ENCODE measurements at places on chromosomes 13 and 19.
A peak's percentile ranks its signal among the peaks of the same experiment; 100 is the strongest.

DNA sequence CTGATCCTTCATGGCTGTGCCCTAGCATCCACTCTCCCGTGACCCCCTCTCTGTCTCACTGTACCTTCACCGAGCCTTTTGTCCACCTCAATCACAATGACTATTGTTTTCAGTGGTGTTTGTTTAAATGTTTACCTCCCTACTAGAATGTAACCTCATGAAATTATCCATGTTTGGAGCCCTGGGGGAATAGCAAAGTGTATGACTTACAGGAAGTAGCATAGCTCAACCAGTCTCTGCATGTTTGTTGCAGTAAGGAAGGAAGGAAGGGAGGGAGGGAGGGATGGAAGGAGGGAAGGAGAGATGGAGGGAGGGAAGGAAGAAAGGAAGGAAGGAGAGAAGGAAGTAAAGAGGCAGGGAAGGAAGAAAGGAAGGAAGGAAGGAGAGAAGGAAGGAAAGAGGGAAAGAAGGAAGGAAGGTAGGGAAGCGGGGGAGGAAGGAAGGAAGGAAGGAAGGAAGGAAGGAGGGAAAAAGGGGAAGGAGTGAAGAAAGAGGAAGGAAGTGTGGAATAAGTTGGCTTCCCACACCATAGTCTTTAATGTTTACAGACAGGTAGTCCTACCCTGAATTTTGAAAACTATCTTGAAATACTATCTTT lies 421.4 kb downstream of the COG6 start:
- DNase-seq = no peak

DNA sequence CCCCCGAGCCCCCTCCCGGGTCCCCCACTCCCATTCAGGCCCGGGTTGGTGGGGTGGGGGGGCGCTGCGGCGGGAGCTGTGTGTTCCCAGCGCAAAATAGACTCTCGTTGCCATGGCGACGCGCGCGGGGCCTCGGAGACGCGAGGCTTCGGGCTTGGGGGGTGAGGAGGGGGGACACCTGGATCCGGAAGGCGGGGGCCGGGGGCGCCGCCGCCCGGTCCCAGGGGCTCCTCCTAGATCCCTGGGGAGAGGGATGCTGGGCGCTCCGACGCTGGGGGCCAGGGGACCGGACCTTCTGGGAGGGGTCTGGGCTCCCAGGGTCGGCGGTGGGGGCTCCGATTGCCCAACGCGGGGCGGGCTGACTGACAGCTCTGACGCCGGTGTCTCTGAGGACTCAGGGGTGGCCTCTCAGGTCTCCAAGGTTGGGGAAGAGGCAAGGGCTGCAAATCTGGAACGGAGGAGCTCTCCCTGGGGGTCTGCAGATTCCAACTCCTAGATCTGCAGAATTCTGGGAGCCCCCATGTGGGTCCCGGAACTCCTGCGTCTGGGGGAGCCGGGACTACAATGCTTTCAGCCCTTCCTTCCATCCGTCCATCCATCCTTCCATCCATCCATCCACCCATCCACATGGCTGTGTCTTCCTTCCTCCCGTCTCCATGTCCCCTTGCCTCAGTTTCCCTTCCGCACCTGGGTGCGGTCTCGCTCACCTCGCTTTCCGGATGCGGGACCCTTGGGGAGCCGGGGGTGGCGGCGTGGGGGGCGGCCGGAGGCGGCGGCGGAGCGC lies 9.1 kb upstream of the SHISA7 start:
- DNase-seq = no peak

DNA sequence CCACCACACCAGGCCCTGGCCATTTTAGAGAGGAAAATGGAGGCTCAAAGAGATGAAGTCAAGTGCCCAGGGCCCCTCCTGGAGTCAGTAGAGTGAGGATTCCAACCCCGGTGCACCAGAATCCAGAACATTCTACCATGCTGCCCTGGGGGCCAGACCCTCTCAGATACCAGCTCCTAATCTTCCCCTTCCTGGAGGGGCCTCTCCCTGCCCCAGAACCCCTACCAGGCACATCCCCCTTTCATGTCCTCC lies 11.1 kb downstream of the CAPN12 start:
- DNase-seq = no peak

GRCh38 chr13:36332986-36333385 lies 13.2 kb downstream of the SPART start:
- DNase-seq = no peak

- no peak for DNase-seq
Measured at GRCh38 chr19:8265872-8266271, 42.3 kb downstream of the CD320 start.

GRCh38 chr19:34225659-34226015 lies 28.7 kb upstream of the GARRE1 start:
- DNase-seq = no peak

- DNase-seq = no peak
Measured at GRCh38 chr19:532561-533363, 1.2 kb downstream of the CDC34 start.

DNA sequence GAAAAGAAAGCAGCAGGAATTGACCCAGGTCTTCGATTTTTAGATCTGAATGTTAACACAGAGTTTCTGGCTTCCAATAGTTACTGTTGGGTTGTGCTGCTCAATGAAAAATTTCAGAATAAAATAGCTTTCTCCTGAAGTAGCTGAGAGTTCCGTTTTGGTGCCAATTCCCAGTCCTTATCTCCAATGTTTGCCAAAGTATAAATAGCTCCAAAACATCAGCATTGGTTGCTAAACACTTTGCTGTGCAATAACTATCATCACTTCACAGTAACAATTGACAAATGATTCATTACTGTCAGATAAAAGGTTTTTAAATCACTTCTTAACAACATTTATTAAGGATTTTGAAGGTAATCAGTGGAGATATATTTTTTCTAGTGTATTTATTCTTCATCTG lies 446.0 kb downstream of the PCDH20 start:
- no peak for DNase-seq

- no peak for DNase-seq
Measured at GRCh38 chr19:14477418-14478112, 2.4 kb upstream of the PTGER1 start.

GRCh38 chr13:51995677-51996551 lies 15.3 kb downstream of the ATP7B start:
- no peak for DNase-seq

DNA sequence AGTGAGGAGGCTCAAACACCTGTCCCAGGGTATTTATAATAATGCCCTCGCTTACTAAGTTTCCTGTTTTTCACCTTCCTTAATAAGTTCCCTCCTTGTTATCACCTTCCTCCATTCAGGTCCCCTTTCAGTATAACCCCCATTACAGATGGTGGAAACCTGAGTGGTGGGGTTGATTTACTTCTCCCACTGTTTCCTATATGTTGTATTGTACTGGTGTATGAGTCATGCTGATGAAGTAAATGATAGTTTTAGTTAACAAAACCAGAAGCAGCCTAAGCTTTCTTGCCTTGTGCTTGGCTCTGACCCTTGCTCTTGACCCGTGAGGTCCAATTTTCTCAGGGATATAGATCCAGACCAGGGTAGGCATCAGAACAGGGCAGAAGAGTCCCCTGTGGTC lies 22.3 kb upstream of the TNFSF11 start:
- DNase-seq = no peak

- DNase-seq = no peak
Measured at GRCh38 chr19:38667661-38668171, 20.3 kb downstream of the ACTN4 start.

GRCh38 chr13:98772794-98773452 lies 20.5 kb upstream of the SLC15A1 start:
- DNase-seq = no peak

DNA sequence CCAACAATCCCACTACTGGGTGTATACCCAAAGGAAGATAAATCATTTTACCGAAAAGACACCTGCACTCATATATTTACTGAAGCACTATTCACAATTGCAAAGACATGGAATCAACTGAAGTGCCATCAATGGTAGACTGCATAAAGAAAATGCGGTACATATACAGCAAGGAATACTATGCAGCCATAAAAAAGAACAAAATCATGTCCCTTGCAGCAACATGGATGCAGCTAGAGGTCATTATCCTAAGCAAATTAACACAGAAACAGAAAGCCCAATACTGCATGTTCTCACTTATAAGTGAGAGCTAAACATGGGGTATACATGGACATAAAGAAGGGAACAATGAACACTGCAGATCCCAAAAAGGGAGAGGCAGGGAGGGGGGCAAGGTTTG lies 2.7 kb upstream of the ZNF507 start:
- no peak for DNase-seq

DNA sequence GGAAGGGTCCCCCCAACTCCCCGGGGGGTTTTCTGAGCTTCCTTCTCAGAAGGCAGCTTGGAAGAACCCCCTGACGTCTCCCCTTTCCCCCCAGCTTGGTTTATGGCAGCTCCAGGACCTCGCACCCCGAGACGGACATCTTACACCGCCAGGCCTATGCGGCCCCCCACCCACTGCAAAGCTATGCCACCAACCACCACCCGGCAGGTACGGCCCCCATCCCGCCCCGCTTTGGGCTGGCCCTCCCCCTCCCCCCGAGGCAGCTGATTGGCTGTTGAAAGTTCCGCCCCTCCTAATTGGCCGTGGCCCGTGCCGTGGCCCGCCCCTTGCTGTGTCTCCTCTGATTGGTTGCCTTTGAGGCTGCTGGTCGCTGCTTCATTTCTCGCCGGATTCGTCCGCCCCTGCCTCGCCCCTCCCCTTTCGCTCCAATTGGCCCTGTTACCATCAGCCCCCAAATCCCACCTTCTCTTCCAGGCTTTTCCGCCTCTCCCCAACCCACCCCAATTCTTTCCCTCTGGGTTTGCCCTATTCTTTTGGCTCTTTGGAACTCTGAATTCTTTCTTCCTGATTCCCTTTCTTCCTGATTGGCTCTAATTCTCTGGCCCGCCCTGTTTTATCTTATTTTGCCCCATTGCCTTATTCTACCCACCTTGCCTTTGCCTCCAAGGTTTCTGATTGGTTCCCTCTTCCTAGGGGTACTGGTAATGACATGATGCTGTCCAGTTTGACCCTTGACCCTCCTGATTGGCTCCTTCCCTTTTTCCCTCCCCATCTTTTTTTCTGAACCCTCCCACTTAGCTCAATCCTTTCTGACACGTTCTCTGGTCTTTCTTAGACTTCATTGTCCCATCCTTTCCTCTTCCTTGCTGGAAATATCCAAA lies 2.5 kb downstream of the PRR12 start:
- peak; percentile 84 for DNase-seq

GRCh38 chr19:2012941-2013682 lies 2.4 kb downstream of the BTBD2 start:
- DNase-seq = no peak

GRCh38 chr19:17327068-17327653 lies 7.5 kb downstream of the ANO8 start:
- no peak for DNase-seq

- DNase-seq = no peak
Measured at GRCh38 chr13:98972627-98973026, 5.2 kb downstream of the DOCK9 start.

- DNase-seq = no peak
Measured at GRCh38 chr13:61410669-61411297, 4.9 kb downstream of the PCDH20 start.

DNA sequence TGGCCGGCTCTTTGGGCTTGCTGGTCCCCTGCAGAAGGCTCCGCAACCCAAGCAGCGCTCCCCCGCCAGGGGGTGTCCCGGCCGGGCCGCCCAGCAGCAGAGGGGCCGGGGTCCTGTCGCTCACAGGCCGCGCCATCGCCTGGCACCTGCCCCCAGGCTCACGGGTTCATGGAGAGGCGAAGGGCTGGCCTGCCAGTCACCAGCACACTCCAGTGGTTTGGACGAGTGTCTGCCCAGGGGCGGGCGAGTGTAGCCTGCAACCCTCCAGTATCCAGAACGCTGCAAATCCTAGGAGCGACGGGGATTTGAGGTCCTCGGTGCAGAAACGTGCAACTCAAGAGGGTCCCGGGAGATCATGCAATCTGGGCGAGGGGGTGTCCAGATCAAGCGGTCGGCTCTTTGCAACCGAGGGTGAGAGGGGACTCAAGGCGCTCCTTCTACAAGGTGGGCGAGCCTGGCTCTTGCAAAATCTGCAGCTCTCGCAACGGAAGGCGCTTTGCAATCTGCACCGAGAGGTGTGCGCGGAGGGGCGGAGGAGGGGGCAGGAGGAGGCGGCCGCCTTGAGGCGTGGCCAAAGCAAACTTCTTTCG lies at the start of gene DBP:
TSS of gene DBP (minus strand) at position 521 of the 590 bp plus-strand sequence. CDS start at position 136, 385 bp downstream.
- no peak for DNase-seq

DNA sequence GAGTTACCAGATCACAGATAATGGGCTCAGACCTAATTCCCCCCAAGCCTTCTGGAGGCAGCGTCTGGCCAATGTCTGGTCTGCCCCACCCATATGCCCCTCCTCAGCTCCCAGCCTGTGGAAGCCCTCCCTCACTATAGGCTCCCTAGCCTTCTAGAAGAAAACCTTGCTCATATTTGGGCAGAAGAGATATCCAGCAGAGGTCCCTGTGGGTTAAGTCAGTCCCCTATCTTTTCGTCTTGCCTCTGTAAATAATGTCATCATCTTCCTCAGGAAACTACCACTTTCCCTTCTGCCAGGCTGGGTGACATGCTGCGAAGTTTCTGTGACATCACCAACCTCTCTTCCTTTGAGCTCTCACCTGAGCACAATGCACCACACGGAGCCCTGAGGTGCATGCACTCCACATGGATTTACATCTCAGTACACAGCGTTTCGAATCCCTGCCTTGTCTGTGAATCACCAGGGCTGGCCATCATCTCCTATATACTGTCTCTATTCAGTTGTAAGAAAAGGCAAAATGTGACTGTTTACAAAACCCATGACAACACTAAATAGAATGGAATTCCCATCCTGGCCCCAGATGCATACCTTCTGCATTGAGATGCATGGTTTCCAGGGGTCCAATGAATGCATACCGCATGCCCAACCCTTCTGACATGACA lies 112.8 kb downstream of the CRYL1 start:
- DNase-seq = no peak

GRCh38 chr13:51673165-51673564 lies 88.9 kb downstream of the WDFY2 start:
- DNase-seq = no peak

DNA sequence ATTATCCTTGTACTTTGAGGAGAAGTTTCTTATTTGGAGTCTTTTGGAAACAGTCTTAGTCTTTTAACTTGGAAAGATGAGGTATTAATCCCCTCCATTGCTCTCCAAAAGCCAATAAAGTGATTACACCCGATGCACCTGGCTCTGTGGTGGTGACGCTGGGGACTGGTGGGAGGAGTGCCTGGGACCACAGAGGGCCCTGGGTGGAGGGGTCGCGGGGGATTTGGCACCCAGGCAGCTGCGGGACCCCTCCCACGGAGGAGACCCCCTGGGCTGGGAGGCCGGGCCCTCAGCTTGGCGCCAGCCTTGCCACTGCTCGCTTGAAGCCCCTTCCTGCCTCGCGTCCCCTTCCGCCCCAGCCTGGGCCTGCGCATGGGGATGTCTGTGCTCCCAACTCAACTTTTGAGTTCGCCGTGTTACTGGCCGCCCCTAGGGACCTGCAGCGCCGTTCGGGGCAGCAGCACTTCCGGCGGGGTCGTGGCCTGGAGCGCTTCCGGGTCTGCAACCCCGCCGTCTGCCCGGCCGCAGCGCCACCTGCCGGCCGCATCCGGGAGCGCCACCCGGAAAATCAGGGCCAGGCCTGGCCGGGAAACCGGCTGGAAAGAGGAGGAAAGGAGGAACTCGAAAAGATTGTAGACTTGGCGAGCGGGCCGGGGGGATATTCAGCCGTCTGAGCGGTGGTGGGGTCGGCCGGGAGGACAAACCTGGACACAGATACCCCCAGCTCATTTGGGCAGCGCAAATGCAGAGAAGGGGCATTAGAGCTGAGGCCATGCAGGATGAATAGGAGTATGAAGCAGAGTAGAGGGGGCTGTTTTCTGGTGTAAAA lies 8.4 kb downstream of the PEAK3 start:
- DNase-seq = peak; percentile 57

- DNase-seq = no peak
Measured at GRCh38 chr13:24181991-24182702, 21.6 kb downstream of the SPATA13 start.

GRCh38 chr13:110211046-110211445 lies 95.9 kb downstream of the COL4A1 start:
- no peak for DNase-seq
